NB4 (cell line): ENCODE measurements at places on chromosomes 7 and 10.
A peak's percentile ranks its signal among the peaks of the same experiment; 100 is the strongest.

DNA sequence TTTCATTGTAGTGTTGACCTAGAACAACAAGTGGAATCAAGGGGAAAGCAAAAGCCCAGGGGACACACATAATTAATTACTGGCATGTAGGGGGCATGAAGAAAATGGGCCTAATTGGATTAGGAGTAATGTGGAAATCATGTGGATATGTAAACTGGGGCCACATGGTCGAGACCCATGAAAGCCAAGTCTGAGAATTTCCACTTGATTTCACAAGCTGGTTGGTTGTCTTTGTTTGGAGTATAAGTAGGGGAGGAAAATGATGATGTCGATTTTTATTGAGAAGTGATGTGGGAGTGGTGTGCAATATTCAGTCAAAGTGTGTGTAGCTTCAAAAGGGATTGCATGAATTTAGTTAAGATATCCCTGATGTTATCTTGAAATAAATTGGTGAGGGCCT is 131.8 kb downstream of the LRRC4 start:
- DNase-seq, result no peak

DNA sequence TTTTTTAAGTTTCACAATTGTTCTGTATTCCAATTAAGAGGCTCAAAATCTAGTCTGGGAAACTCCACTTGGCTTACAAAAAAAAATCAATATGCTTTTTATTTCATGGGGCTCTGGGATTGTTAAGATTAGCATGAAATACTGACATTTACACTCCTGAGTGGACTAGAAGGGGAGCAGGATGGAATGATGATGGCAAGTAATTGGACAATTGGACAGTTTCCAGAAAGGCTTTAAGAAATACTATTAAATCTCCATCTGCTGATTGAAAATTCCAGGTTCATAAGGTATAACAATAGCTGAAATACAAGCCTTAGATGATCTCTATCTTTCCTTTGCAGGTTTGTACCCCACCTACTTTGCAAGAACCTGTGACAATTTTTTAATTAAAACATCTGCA is 184.4 kb downstream of the LRRTM3 start:
- no peak for DNase-seq

DNA sequence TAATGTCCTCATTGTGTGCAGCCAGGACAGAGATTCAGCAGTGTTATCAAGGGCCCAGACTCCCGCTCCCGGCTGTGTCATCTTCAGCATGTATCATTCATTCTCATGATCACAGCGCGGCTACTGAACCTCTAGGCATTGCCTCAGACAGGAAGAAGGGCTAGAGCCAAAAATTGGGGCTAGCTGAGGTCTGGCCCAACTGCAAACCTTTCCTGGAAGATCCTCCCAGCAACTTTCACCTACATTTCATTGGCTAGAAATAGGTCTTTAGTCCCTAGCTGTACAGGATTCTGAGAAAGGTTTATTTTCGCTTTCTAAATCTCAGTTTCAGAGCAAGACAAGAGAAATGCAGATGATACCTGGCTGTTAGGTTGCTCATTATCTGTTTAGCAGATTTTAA is 81.9 kb downstream of the CREM start:
- DNase-seq, result no peak

GRCh38 chr7:66265566-66265965 is 60.4 kb downstream of the TPST1 start:
- peak; percentile 43 for DNase-seq

DNA sequence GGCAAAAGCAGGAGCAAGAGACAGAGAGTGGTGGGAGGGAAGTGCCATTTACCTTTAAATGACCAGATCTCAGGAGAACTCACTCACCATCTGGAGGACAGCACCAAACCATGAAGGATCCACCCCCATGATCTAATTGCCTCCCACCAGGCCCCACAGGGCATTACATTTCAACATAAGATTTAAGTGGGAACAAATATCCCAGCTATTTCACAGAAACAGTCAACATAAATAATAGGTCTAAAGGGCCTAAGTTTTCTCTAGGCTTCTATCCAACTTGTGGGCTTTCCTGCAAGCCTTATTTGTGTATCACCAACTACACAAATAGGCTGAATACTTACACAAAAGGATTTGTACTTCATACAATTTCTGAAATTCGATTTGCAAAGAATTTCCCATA is 196.8 kb upstream of the POT1 start:
- no peak for DNase-seq

- no peak for DNase-seq
These were observed 119.3 kb downstream of the WDFY4 start for GRCh38 chr10:48803801-48804584.

GRCh38 chr10:114616516-114616915 is 41.6 kb downstream of the ABLIM1 start:
- no peak for DNase-seq

DNA sequence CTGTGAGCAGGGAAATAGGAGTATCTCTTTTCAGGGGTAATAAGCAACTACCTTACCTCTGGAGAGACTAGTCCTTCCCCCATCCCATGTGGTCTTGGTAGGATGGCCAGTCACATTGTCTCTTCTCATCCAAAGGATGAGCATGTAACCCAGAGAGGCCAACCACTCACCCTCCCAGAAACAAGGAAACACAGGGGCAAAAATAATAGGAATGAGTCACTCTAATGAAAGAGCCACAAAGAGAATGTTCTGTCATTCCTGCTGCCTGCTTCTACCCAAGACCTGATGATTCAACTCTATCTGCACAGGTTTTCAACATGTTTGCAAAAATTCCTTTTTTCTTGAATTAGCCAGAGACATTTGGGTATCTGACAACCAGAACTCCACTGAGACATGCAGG is 99.3 kb upstream of the NFE2L3 start:
- peak; percentile 31 for DNase-seq

GRCh38 chr10:109723305-109723704 is 200.0 kb downstream of the XPNPEP1 start:
- no peak for DNase-seq

GRCh38 chr10:33112831-33113455 is 154.9 kb upstream of the ITGB1 start:
- DNase-seq, result no peak

DNA sequence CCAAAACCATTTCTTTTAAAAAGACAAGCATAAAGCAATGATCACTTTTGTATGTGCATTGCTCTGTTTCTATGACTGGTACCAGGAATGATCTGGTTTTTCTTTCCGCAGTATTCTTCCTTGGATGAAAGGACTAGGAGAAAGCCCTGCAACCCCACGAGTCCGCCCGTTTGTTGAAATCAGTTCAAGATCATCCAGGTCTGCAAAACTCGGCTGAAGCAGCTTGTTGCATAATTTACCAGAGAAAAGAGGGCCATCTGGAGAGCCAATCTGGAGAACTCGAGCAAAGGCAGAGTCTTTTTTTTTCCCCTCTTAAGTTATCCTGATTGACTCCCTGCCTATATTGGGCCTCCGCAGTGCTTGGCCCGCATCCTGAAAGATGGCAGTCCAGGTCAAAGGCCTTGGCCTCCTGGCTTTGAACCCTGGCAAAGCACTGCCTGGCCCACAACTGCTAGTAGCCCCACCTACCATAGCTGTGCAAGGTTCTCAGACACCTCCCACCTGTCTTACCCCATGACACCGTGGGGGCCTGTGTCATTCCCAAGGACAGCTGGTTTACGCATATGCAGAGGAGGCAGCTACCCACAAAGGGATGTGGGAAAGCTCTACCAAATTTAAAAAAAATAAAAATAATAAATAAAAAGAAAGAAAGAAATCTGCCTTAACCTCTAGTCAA is 572.2 kb downstream of the INHBA start:
- DNase-seq, result no peak

DNA sequence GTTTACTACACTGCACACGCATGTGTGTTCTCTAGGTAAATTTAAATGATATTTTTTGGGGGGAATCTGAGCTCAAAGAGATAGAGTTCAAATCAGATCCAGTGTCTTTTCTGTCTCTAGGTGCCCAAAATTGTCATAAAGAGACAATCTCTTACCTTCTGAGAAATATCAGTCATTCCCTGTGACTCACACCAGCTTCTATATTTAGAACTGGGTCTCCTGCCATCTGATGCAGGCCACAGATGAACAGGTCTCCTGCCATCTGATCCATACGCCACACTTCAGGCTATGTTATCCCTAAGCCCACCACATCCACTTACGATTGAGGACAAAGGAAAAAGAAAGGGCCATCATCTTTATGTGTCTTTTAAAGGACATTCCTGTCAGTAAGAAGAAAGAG is 136.3 kb upstream of the LAMB4 start:
- no peak for DNase-seq

DNA sequence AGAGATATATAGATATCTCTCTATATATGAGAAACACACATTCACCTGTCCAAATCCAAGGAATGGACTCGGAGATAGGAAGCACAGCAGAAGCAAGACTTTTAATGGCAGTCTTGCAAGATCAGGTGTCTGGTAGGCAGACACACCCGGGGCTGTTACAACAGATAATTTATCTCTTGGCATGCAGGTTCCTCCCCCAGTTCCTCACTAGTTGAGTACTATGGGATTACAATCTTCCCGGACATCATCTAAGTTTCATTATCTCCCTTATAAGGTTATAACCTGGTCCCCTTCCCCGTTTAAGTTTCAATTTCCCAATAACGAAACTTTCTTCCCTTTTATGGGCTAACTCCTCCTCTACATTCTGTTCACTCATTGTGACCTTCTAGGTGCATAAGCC is 399.3 kb downstream of the PPP1R3A start:
- DNase-seq, result peak; percentile 31

GRCh38 chr10:132270721-132271457 is 36.9 kb downstream of the STK32C start:
- no peak for DNase-seq

GRCh38 chr10:61029411-61029810 is 85.4 kb upstream of the RHOBTB1 start:
- no peak for DNase-seq

DNA sequence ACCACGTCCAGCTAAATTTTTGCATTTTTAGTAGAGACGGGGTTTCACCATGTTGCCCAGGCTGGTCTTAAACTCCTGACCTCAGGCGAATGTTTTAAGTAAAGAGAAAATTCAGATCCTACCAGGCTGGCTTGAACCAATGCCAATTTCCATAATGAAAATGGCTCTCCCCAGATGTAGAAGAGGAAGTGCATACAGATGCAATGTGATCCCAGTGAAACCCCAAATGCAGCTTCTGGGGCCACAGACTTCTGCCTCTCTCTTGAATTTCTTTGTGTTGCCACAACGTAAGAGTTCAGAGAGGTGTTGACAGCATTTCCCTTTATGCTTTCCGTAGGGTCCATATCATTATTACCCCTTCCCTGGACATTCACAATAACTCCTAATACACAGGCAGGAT is 29.6 kb upstream of the GOT1 start:
- DNase-seq, result no peak

DNA sequence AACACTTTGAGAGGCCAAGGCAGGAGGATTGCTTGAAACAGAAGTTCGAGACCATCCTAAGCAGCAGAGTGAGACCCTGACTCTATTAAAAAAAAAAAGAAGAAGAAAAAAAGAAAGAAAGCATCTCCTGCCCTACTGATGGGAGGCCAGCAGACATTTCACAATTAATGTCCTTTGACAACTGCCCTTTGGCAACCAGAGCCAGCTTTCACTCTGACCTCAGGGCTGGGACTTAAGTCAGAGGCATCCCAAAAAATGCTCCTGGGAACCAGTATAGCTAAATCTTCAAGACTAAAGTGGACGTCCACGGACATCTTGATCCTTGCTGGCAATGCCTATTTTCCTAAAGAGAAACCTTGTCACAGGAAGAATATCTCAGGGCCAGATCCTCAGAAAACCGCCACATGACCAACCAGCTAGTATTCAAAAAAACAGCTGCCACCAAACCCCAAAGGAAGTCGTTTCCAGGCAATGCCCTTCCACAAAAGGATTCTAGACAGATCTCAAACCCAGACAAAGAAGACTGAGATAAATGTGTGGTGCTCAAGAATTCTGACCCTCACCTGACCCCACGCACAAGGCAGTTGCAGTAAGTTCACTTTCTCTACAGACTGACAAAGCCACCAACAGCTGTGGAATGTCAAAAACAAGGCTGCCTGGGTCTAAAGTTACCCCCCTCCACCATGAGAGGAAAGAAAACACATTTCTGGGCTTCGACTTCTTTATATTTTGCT is 18.4 kb downstream of the GFRA1 start:
- no peak for DNase-seq

DNA sequence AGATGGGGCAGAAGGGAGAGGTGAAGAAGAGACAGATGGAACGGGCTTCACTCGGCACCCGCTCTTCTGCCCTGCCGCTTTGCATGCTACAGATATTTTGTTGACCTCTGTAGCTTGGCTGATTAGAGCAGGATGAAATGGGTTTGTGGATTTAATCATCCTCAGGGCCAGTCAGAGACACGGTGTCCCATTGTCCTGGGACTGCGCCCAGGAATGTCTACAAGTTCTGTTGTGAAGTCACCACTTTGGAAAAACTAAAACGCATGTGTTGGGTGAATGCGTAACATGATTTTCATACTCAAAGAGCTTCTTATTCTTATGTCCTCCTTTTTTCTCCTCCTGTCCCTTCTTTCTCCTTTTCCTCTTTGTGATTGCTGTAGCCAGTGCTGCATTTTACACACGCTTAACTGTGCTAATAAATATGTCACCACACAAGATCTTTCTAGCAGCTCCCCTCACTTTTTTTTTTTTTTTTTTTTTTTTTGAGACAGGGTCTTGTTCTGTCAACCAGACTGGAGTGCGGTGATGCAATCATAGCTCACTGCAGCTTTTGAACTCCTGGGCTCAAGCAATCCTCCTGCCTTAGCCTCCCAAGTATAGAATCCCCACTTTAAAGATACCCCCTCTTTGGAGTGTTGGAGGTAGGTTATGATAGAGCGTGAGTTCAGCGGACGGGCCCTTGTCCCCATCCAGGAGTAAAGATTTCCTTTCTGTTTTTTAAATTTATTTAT is 3.4 kb downstream of the CPA4 start:
- no peak for DNase-seq

DNA sequence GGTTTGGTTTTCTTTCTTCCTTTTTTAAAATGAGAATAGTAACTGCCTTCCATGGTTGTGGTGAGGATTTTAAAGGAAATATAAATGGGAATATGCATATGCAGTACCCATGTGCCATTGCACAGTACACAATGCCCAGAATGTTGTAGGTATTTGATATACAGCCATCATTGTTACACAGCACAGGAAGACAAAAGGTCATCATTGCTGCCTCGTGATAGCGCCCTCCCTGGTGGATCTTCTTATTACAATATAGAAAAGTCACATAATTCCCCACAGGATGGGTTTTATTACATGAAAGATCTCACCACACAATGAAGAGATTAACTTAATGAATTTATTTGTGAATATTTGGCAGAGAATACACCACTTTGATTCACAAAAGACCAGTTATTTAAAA is 76.5 kb downstream of the PPP1R17 start:
- peak; percentile 9 for DNase-seq

DNA sequence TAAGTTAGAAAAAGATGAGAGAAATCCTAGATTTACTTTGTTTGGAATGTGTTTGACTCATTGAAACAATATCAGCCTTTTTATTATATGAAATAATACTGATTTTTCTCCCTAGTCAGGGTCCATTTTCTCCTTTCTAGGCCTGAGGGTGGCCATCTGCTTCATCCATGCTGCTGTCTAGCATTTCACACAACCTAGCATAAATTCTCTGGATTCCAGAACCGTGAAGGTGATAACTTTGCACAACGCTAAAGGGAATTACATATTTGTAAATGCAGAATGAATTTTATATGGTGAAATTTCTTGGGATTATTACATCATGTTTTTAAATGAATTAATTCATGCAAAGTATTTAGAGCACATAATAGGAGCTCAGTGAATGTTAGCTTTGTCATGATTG is 505.1 kb downstream of the INHBA start:
- no peak for DNase-seq
